ENCODE measurements at places on chromosomes 6 and 20.

DNA sequence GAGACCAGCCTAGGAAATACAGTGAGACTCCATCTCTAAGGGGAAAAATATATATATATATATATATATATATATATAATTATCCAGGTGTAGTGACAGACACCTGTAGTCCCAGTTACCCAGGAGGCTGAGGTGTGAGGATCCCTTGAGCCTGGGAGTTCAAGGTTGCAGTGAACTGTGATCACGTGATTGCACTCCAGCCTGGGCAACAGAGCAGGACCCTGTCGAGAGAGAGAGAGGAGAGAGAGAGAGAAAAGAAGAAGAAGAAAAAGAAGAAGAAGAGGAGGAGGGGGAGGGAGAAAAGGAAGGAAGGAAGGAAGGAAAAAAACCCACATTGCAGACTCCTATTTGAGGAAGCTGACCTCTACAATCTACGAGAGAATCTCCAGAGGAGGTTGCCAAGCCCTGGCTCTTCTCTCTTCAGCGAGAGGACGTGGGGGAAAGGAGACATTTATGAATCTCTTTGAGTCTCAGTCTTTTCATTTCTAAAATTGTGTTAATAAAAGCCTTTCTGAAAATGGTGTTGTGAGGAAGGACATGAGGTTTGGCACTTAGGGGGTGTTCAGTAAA lies 49.7 kb downstream of the COL11A2 start:
- no peak for DNase-seq

GRCh38 chr6:157036245-157036711 lies 259.1 kb downstream of the ARID1B start:
- DNase-seq = no peak

DNA sequence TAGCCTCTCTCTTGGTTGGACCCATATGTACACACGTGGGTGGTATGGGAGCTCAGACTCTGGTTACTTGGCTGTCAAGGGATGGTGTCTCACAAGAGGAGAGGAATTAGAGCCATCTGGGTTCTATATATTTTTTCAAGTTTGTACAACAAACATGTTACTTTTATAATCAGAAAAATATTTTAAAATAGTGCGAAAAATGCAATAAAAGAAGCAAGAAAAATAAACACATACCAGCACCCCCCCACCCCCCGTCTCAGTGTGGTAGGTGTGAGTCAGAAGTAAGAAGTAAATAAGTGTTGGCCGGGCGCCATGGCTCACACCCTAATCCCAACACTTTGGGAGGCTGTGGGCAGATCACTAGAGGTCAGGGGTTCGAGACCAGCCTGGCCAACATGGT lies 2.1 kb upstream of the TIAM2 start:
- DNase-seq = no peak

DNA sequence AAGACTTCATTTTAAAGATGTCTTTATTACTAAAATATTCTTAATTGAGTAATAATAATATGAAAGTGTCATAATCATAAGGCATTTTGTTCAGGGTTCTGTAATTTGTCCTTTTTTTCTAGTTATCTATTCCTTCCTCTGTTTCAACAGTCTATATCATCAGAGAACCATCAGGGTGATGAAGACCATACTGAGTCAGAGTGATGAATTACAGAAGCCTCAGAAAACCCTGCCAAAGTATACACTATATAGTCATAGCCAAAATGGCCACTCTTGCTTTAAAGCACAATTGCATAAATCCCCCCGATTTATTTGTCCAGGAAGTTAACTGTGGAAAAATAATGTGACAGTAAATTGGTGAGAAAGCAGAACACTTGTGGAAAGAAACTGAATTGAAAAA lies 735.0 kb downstream of the EPHA7 start:
- DNase-seq = no peak

GRCh38 chr6:109449795-109450673 lies 5.5 kb downstream of the MICAL1 start:
- DNase-seq = no peak

DNA sequence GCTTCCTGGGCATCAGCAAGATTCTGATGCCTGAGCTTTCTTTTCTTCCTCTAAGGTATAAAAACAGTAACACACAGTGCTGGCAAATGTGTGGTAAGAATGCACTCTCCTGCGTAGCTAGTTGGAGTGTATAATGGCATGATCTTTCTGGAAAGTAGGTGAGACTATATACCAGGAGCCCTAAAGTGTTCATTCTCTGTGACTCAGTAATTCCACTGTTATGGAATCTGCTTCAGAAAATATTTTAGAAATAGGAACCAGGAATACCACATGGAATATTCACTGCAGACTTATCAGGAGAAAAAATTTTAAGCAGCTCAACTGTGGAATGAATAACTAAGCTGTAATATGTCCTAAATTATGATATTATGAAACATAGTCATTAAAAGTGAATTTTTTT lies 16.9 kb upstream of the CSE1L start:
- DNase-seq = no peak

DNA sequence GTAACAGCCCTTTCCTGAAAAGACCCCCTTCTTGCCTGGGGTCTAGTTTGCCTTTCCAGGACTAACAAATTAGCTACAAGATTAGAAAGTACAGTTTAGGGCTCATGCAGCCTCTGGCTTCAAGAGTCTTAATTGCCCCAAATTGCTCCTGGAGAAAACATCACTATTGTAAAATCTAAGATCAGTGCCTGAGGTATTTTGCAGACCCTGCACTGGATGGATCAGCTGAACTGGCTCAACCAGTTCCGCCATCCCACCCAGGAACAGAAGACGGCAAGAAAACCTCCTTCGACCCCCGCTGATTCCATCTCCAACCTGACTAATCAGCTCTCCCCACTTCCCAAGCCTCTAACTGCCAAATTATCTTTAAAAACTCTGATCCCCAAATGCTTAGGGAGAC lies 236.5 kb upstream of the KCNG1 start:
- DNase-seq = no peak

DNA sequence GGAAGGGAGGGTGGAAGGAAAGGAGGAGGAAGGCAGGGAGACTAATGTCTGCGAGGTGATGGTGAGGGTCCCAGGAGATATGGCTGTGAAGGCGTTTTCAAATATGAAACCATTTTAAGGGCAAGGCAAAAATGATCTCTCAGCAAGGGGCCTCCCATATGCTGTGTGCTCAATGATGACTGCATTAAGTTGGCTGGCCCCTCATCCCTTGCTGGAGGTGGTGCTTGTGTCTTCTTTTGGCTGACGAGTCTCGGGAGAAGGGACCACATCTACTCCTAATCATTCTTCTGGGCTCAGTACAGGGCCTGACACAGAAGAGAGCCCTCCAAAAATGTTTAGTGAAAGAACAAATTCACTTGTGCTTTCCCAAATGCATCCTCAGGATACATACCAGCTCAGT lies 23.0 kb upstream of the MRPS18A start:
- DNase-seq = no peak

DNA sequence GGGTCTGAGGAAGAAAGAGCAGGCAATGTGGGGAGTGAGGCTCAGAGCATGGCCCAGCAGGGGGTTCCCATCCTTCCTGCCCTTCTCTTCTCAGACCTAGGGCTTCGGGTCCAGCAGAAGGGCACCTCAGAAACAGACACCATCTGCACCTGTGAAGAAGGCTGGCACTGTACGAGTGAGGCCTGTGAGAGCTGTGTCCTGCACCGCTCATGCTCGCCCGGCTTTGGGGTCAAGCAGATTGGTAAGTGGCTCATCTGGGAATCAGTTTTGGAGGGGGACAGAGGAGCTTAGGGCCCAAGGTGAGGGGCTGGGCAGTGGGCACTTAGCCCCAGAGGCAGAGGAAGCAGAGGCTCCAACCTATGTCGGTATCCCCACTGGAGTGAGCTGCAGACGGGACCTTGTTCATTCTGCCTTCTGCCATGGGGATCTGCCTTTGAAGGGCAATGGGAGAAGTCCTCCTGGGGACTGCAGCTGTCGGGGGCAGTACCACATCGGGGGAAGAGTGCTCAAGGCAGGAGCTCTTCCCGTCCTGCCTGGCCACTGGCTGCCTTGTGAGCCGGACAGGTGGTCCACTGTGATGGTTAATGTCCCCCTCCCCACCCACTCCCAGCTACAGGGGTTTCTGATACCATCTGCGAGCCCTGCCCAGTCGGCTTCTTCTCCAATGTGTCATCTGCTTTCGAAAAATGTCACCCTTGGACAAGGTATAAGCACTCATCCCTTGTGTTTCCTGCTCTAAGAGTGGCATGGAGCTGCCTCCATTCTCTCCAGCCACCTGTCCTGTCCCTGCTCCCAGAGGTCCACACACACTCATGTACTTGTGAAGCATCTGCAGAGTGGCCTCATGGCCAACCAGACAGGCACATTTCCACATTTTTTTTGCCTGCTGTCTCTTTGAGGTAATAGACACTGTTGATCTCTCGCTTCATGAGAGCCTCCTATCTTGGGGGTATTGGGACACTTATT lies 4.7 kb downstream of the CD40 start:
- DNase-seq = no peak

GRCh38 chr6:139605350-139605749 lies 230.9 kb upstream of the CITED2 start:
- DNase-seq = peak; percentile 92

GRCh38 chr6:146305092-146305491 lies 238.5 kb upstream of the RAB32 start:
- peak; percentile 9 for DNase-seq

DNA sequence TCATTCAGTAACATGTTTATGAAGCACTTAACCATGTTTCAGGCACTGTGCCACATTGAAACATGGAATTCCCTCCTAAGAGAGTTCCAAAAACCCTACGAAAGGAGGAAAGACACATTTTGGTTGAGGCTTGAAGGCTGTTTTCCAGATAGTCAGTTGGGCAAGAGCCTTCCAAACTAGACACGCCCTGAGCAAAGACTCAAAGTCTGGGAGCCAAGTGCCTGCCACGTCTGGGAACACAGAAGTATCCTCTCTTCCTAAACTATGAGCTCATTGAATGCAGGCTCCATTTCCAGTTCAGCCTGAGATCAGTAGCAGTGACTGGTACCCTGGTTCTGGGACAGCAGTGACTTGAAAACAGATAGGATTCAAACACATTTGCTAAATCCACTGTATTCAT lies 74.5 kb upstream of the FAM8A1 start:
- DNase-seq = no peak

DNA sequence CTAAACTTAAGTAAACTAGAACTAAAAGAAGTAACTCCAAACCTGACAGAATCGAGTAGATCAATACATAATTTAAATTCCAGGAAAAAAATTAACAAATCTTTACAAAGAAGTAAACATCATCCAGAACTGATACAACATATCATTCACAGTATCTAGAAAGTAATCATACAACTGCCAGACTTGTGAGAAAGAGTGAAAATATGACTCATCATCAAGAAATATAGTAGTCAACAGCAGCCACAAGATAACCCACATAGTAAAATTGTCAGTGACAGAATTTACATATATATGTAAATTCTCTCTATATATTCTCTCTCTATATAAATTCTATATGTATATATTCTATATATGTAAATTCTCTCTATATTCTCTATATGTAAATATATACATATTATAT lies 242.8 kb upstream of the RGS17 start:
- DNase-seq = no peak

DNA sequence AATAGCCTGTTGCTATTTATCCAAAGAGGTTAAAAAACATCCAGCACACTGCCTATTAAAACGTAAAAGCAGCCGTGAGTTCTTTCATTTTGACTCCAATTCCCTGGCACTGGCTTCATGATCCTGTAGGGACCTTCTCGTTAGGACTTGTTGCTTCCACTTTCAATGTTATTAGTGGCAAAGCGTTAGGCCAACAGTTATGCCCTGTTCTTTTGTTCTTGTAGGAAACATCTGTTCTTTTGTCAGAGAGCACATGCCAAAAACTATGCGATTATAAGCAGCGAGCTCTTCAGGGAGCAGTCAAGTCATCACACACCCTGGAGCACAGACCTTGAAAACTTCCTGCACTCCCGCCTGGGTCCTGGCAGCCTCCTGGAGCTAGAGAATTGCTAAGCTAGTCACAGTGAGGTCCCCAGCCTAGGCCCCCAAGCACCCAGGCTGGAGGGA lies 609.5 kb upstream of the ARID1B start:
- peak; percentile 3 for DNase-seq

GRCh38 chr6:23533944-23534343 lies 592.1 kb upstream of the NRSN1 start:
- peak; percentile 10 for DNase-seq

DNA sequence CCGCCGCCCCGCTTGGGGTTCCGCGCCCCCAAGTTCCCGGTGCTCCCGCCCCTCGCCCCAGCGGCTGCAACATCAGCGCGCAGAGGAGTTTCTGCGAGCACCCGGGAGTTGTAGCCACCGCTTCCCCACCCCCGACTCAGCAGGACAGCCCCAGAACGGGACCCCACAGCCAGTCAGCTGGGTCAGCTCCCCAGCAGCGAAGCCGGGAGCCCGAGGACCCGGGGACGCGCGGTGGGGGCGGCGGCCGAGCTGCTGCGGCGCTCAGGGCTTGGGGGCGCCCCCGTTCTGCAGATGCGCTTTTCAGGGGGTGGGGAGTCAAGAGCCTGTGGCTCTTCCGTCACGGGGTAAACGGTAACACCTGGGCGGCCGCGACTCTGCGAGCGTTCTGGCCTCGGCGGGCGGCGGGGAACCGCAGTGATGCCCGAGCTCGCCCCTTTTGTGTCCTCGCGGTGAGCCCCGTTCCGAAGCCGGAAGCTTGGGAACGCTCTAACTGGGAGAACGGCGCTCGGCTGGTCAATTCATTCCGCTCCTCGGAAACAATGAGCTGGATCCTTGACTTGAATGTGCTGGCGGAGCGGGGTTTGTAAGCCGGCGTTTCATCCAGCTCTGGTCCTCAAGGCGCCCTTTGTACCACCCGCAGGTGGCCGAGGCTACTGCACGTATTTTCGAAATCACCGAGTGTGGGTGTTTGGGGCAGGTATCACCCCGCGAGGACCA lies 774 bp downstream of the PLEKHG1 start:
- peak; percentile 65 for DNase-seq

DNA sequence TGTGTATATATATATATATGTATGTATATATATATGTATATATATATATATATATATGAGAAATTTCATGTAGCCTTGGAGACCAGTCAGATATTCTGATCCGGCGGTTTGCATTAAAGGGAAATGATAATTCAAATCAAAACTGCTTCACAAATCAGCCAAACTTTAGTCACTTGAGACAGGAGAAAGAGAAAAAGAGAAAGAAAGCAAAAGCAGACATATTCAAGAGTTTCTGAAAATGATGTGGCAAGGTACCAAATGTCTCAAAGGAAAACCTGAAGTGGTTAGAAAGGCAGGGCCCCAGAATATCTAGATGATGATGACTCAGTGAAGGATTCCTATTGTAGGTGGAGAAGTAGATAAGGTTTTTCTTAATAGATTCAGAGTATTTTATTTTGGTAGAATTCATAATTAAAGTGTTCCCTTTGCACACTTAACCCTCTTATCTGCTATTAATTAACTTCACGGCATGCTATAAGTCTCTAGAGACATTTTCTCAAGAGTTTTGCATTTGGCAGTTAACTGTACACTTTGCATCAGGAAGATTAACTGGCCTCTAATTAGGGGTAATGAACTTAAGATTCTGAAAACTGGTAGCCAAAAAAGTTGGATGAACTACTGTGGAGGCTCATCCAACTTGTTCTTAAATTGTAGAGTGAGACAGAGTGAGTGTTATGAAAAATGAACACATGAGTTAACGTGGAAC lies 50.1 kb upstream of the ASF1A start:
- DNase-seq = peak; percentile 16

GRCh38 chr6:144150710-144151657 lies 667 bp downstream of the STX11 start:
- DNase-seq = peak; percentile 17

All from cardiac fibroblast (primary cell).